ENCODE measurements at places on chromosomes 16 and 17.

DNA sequence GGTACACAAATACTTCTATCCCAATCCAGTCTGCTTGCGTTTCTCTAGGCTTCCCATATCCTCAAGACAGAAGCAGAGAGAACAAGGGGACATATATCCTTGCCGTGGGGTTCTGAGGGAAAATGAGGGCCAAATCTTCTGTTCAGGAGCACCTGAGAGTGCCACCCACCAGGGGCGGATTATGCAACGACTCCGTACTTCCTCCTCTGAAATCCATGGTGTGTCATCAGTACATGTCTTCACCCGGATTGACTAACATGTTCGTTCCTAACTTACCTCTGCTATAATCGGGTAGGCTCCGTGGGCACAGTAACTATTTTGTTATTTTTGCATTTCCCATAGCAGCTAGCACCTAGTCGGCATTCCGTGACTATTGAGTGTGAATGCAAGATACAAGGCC is 7.8 kb upstream of the ZNF200 start:
- DNase-seq = no peak

GRCh38 chr17:55458978-55459377 is 37.3 kb upstream of the MMD start:
- DNase-seq = peak; percentile 54

- no peak for DNase-seq
Observed at GRCh38 chr16:5062790-5063765, 2.7 kb downstream of the C16orf89 start.

DNA sequence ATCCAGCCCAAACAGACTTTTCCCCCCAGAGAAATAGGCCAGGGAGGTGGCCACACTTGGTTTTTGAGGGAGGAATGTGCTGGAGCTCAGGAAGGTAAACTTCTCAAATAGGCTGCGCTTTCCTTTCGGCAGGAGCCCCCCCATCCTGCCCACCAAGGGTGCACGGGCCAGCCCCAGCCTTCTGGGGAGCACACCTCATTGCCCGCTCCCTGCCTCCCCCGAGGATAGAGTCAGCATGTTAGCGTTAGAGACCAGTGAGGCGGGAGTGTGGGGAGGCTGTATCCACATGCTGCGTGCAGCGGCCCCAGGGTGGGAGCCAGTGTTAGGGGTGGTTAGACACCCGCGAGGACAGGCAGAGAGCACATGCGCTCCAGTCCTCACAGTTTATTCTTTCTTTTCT is 42.3 kb downstream of the PIPOX start:
- no peak for DNase-seq

DNA sequence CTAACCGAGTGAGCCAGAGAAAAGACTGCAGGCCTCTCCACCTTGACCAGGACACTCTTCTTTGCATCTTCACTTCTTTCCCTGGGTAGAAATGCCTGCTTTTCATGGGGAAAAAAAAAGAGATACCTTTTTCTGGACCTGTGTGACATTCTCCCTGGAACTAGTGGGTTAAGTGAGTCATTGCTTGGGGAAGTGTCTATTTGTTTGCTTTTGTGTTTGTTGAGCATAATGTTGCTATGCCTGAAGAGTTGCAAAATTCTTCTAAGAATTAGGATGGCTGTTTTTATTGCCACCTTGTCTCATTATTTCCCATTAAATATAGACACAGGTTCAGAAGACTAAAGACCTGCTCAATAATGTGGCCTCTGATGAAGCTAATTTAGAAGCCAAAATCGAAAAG is 18.8 kb downstream of the CLUAP1 start:
- DNase-seq = no peak

GRCh38 chr17:8277317-8277716 is 11.2 kb upstream of the RANGRF start:
- no peak for DNase-seq

DNA sequence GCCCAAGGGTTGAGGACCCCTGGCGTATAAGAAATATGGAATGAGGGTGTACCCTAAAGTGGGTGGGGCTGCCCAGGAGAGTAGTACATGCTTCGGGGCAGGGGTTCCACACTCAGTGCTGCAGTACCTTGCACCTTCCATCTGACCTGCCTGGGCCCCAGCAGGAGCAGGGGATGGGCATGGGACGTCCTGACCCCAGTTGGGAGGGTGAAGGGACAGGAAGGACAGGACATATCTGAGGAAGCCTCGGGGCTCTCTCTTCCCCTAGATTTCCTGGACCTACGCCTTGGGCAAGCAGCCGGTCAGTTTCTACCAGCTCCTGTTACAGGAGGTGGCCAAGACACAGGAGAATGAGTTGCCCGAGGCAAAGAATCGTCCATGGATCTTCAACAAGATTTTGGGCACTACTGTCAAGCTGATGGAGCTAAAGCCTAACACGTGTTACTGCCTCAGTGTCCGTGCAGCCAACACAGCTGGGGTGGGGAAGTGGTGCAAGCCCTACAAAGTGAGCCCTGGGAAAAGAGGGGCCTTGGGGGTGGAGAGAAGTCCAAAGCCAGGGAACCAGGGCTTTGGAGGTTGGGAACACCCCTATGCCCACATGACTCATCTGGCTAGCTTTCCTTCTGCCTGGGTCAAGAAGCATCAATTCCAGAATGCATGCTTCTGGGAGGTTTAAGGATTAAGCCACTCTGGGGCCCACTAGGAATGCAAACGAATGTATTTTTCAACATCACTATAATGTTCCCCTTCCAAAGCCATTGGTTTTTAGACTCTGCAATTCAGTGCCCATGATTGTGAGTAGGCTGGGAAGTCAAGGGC is 7.9 kb downstream of the FNDC8 start:
- no peak for DNase-seq

- no peak for DNase-seq
Observed at GRCh38 chr16:11289202-11289601, 8.1 kb upstream of the PRM1 start.

DNA sequence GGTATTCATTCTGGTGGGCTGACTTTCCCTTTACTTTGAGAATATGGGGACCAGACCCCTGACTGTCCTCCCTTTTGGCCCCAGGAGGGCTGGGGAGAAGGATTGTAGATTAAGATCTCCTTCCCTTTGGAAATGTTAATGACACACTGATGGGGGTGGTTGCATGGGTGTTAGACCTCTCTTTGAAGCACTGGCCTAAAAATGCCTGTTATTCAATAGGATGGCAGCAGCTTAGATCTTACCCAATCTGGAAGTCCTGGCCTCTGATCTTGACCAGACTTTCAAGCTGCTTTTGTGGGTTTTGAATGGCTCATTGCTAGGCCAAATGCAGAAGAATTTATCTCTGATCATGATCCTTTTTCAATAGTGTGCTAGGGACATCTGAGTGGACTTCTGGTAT is 25.7 kb downstream of the MAP3K3 start:
- no peak for DNase-seq

GRCh38 chr17:78933025-78933958 is 8.1 kb upstream of the TIMP2 start:
- peak; percentile 37 for DNase-seq

DNA sequence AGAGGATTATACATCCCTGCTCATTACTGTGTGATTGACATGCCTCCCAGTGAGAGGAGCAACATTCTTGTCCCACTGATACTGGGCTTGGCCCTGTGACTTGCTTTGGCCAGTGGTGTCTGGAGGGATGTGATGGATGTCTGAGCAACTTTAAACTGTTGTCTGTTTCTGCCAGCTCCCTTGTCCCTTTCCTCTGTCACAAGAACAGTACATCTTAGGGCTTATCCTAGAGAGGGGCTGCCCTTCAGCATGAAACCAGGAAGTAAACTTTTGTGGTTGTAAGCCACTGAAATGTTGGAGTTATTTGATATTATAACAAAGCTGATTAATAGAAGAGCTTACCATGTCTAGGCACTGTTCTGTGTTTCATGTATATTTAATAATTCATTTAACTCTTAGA is 82.9 kb upstream of the GPRC5B start:
- no peak for DNase-seq

GRCh38 chr17:80636361-80637018 is 91.9 kb downstream of the RPTOR start:
- DNase-seq = no peak

- DNase-seq = no peak
Observed at GRCh38 chr16:79361132-79361751, 239.3 kb downstream of the MAF start.

- DNase-seq = peak; percentile 54
Observed at GRCh38 chr16:58336332-58337089, 41.7 kb upstream of the PRSS54 start.

GRCh38 chr16:11149011-11149616 is 106.9 kb downstream of the SOCS1 start:
- DNase-seq = peak; percentile 53

DNA sequence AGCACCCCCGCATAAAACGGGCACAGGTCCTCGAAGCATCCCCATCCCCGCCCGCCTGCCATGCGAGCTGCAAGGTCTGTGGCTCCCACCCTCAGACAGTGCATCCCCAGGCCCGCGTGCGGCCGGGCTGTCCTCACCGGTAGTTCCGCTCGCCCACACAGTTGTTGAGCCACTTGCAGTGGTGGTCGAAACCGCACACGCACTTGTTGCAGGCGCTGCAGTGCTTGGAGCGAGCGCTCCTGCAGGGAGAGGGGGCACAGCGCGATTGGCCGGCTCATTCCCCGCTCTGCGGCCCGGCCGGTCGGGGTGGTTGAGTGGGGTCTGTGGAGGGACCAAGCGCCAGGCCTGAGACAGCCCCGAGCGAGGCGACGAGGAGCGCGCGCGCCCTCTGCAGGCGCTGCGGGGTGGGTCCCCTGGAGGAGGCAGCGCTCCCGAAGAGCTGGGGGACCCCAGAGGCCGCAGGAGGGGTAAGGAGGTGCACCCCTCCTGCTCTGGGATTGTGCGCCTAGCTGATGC is 6.0 kb upstream of the TPPP3 start:
- no peak for DNase-seq

- no peak for DNase-seq
Observed at GRCh38 chr17:45334231-45334630, 17.4 kb upstream of the MAP3K14 start.

GRCh38 chr16:15418206-15418605 is 16.2 kb upstream of the BMERB1 start:
- DNase-seq = no peak

DNA sequence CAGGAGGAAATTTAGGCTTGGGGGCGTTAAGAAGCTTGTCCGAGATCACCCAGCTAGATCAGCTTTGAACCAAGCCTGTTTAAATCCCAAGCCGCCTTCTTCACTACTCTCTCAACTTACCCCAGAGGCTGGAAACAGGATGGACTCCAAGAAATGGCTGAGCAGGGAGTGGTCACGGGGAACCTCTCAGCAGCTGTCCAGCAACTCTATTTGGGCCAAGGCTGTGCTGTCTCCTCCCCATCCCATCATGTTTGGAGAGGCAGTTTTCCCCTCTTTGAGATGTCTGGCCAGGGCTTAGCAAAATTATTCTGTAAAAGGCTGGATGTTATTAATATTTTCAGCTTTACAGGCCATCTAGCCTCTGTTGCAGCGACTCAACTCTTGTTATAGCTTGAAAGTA is 305.7 kb downstream of the RBFOX1 start:
- DNase-seq = no peak

GRCh38 chr17:66021757-66022156 is 170.2 kb downstream of the CEP112 start:
- DNase-seq = no peak

GRCh38 chr16:80294172-80294571 is 246.6 kb upstream of the DYNLRB2 start:
- no peak for DNase-seq

- no peak for DNase-seq
Observed at GRCh38 chr17:74579900-74580299, 12.2 kb downstream of the CD300LD start.

- no peak for DNase-seq
Observed at GRCh38 chr17:5080591-5080990, 2.3 kb downstream of the ZFP3 start.

- peak; percentile 92 for DNase-seq
Observed at GRCh38 chr16:70481929-70482536, 27.6 kb downstream of the FCSK start.

DNA sequence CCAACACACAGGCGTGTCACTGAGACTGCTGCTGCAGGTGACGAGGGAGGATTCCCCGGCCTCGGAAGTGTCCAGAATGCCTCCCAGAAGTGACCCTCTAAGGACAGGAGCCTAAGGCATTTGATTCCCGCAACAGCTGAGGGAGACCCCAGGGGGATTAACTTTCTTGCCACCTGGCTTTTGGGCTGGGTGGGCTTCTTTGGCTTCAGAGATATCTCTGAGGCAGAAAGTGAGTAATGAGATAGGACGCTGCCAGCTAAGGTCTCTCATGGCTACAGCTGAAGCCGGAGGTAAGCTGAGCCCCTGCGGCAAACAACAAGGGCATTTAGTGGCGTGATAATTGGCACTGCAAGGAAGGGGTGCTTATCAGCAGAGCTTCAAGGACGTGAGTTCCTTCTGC is 17.0 kb downstream of the DRC3 start:
- no peak for DNase-seq
